MM.1S (cell line): ENCODE measurements at places on chromosomes 3 and 15.
A peak's percentile ranks its signal among the peaks of the same experiment; 100 is the strongest.

- DNase-seq, result no peak
Measured at GRCh38 chr3:122314228-122314876, 10.7 kb upstream of the CSTA start.

GRCh38 chr3:57918123-57918837 is 89.9 kb upstream of the FLNB start:
- DNase-seq, result no peak

- no peak for DNase-seq
Measured at GRCh38 chr15:93168910-93169309, 79.9 kb upstream of the RGMA start.

GRCh38 chr3:182252802-182253201 is 540.5 kb upstream of the ATP11B start:
- DNase-seq, result no peak

GRCh38 chr3:102480139-102480538 is 45.3 kb downstream of the ZPLD1 start:
- no peak for DNase-seq

DNA sequence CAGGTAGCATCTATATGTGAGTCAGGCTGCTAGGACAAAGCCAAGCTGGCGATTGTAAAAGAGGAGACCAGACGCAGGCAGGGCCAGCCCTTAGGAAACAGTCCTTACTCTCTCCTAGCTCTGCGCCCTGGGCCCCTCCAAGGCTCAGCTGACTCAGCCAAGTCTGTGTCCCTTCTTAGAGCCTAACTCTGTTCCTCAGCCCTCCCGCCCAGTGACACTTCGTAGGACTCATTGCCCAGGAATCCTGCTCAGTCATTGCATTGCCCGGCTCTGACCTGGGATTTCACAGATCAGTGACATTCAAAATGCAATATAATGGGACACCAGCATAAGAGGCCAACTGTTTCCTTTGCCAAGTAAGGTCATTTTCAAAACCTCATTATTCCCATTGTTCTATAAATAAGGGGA is 244.2 kb downstream of the TLE3 start:
- no peak for DNase-seq

DNA sequence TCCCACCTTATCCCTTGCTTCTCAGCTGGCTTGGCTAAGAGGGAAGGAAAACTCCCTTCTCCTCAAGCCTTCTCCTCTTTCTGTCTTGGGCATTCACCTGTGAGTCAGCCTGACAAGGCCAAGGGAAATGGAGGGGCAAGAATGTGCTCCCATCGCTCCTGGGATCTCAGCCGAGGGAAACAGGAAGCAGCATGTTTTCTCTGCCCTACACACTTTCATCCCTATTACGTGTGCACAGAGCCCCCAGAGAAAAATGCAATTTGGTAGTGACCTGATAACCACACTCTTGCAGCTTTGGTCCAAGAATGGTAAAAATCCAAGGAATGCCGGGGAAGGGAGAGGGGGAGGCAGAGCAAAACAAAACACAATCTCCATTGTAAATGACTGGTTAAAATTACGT is 32.9 kb upstream of the MTMR10 start:
- DNase-seq, result no peak

GRCh38 chr3:25468866-25469319 is 40.8 kb downstream of the RARB start:
- DNase-seq, result no peak

GRCh38 chr15:75140080-75140879 is 61.4 kb upstream of the C15orf39 start:
- DNase-seq, result no peak

- no peak for DNase-seq
Measured at GRCh38 chr15:65263313-65263712, 23.4 kb downstream of the PARP16 start.

DNA sequence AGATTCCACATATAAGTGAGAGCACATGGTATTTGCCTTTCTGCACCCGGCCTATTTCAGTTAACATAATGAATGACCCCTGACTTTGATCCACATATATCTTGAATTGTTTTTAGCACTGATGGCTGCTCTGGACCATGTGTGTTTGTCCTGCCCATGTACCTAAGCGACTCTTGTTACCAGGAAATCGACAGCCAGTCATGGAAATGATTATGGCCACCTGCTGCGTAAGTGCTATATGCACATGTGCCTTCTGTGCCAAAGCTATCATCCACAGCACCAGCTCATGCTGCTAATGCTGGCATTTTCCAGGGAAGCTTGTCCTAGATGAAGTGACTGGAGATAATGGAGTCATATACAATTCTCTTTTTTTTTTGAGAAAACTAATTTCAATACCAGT is 103.7 kb downstream of the PEX5L start:
- no peak for DNase-seq

- DNase-seq, result no peak
Measured at GRCh38 chr3:127028781-127029657, 46.1 kb downstream of the PLXNA1 start.

- DNase-seq, result no peak
Measured at GRCh38 chr3:1969281-1969680, 129.4 kb upstream of the CNTN4 start.

DNA sequence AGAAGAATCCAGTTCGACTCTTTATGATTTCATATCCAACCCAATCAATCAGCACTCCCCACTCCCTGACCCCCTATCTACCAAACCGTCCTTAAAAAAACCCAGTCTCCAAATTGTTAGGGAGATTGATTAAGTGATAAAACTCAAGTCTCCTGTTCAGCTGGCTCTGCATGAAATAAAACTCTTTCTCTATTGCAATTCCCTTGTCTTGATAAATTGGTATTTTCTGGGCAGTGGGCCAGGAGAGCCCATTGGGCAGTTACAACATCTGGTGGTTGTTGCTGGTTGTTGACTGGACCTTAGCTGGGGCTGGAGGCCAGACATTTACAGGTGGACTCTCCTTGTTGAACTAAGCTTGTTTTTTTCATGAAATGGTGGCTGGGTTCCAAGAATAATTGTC is 642.3 kb downstream of the ROBO2 start:
- no peak for DNase-seq

DNA sequence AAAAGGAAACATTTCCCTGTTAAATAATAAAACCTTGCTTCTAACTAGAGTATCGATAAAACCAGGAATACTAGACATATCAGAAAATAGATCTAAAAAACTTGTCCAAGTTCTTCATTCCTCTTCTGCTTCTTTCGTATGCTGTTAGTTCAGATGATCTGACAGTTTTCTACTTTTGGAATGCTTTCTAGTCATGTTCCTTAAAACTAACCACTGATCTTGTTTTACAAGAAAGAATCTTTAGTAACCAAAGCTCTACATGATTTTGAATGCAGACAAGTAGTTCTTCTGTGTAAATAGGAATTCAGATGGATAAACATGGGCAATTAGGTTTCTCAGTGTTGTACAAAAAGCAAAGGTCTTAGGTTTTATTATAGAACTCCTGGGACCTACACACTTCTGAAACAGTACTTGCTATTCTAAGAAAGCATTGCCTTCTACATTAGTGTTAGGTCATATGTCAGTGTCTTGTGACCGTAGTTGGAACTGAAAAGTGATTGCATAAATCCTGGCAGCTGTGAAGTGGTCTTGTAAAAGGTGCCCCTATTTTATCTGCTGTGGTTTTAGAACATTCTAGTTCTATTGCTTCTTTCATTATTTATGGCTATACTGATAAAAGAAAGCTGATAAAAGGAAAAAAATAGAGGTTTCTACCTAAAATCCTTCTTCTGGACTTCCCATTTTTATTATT is 40.7 kb downstream of the SNRK start:
- DNase-seq, result peak; percentile 9

- DNase-seq, result no peak
Measured at GRCh38 chr3:114527036-114527644, 233.3 kb downstream of the TIGIT start.

DNA sequence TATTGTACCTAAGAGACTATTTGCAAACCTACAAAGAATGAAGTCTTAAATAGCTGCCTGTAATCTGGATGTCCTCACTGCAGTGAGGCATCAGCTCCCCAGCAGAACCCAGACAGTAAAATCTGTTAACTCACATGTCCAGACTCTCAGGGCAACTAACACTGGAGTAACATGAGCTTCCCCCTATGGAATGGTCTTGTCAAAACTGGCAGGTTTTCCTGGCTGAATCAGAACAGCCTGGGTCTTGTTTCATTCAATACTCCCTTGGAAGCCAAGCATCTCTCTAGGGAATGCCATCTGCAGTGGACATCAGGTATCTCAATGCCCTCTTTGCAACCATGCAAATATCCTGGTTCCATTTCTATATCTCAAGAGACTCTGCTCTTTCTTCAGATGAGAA is 24.4 kb downstream of the PTPN9 start:
- DNase-seq, result no peak

GRCh38 chr15:32928876-32929275 is 211.1 kb downstream of the GREM1 start:
- no peak for DNase-seq

GRCh38 chr15:93158097-93158900 is 69.3 kb upstream of the RGMA start:
- no peak for DNase-seq

- no peak for DNase-seq
Measured at GRCh38 chr3:62065985-62066693, 307.2 kb downstream of the FEZF2 start.

DNA sequence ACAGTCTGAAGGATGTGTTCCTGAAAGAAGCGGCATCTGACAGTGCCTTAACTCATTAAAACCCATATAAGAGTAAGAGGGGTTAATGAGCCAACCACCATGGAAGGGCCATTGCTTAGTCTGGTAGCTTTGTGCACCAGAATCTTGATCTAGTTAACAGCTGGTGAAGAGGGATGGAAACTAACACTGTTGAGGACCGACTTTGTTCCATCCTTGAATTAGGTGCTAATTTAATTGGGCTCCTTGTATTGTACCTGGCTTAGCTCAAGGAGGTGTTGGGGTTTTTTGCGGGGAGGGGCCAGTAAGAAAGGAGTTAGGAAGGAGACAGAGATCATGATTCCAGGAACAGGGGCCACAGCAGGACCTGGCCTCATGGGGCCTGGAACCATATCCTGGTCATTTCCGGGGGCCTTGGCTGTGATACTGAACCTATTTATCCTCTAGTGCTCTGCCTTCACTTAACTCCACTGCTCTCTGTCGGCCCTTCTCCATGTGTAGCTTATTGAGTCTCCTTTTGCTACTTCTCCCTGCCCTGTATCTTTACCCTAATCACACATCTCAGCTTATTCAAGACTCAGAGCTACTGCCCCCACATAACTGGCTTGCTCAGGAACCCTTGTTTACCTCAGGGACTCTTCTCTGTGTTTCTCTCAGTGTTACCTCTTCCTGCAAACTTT is 93.0 kb downstream of the RPL22L1 start:
- no peak for DNase-seq

- no peak for DNase-seq
Measured at GRCh38 chr15:77567202-77567601, 65.5 kb downstream of the LINGO1 start.

DNA sequence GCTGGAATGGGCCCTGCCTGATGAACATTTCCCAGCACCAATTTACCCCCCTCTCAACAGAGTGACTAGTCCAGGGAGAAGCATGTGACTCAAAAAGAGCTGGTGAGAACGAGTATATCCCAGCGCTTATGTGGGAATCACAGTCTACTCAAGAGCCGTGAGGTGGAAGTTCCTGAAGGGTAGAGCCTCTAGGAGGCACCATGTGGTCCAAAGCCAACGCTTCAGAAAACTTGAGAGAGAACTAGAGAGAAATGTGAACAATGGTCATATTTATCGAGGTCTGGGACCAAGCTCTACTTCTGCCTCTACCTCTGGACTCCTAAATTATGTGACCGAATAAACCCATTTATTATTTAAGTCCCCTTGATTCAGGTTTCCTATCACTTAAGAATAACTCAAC is 111.0 kb upstream of the RAP2B start:
- DNase-seq, result no peak

- no peak for DNase-seq
Measured at GRCh38 chr3:95468331-95468730, 1346.1 kb upstream of the EPHA6 start.

- DNase-seq, result no peak
Measured at GRCh38 chr15:79130535-79131130, 40.1 kb upstream of the RASGRF1 start.

GRCh38 chr3:117366574-117366973 is 657.0 kb downstream of the TUSC7 start:
- no peak for DNase-seq

DNA sequence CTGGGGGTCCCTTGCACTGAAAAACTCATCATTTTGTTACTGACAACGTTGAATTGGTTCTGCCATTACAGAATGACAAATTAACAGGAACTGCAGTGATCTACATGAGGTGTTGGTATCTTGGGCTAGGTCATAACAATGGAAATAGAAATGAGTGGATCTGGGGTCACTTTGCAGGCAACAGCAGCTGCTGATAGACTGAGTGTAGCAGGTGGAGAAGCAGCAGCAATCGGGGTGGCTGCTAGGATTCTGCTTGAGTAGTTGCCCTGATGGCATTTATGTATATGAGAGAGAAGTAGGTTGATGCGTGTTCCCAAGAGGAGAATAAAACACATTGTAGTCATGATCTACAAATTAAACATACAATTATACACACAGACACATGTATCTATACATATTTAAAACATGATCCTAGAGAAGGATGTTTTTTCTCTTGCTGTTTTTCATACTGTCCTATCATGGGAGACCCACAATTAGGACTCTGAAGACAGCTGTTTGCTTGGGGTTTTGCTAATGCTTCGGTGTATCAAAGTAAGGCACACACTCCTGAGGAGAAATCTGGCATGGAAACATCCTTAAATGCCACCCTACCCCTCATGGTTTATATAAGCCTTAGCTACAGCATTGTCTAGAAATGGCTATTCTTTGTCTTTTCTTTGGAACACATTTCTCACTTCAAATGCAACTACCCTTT is 15.8 kb upstream of the THBS1 start:
- DNase-seq, result no peak

DNA sequence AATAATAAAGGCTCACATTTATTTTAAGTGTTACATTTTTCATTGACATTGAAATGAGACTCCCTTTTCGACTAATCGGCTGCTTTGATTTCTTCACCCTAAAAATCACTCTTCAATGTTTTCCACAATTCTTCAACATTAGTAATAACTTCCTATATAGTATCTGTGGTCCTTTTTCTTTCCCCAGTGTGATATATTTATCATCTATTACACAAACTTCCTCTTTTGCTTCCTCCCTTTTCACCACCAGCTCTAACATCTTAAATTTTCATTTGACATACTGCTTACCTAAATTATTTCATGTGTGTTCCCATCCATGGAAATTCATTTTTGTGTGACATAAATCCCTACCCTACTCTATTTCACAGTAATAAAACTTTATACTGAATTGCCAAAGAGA is 244.4 kb downstream of the TIGIT start:
- no peak for DNase-seq

DNA sequence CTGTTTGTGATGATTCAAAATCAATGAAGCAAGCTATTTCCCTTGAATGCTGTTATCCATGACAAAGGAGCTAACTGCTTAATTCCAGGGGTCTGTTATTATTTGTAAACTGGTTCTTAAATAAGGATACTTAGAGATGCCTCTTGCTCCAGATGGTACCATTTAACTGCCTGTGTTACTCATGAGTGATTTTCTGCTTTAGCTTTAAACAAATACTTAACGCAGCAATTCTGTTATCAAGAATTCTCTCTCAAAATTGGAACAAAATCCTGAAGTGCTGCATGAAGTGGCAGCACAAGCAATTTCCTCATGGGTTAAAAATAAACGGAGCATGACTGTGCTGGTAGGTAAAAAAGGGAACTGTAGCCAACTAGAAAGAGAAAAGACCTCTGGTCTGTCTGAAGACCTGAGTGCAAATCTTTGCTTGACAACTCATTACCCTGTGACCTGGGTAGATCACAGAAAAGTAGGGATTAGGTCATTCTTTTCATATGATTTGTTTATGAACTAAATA is 62.5 kb upstream of the GBE1 start:
- peak; percentile 15 for DNase-seq

- DNase-seq, result no peak
Measured at GRCh38 chr15:100265641-100266035, 76.1 kb downstream of the ADAMTS17 start.
